Mammary epithelial cell (primary cell): ENCODE measurements at places on chromosomes 1 and 21.

GRCh38 chr1:243841507-243841906 lies 8.5 kb downstream of the AKT3 start:
- no peak for DNase-seq

GRCh38 chr1:59124166-59124565 lies 172.7 kb upstream of the FGGY start:
- DNase-seq, result no peak

- DNase-seq, result no peak
Observed at GRCh38 chr1:159207774-159208173, 3.1 kb downstream of the ACKR1 start.

DNA sequence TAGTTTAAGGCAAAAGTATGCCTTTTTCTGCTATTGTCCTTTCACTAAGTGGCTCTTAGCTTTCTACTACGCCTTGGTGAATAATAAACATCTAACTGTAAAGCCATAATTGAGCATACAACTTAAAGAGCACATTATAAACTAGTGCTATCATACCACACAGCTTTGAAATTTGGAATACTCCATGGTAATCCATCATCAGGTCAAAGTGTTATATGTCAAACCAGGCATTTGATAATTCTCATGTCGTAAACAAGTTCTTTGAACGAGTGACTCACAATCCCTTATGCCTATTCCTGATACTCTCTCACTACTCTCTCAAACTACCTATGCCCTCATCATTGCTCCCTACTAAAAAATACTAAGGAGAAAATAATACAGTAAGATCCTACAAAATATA lies 60.3 kb upstream of the FMN2 start:
- DNase-seq, result no peak

GRCh38 chr1:193014400-193014799 lies 44.8 kb downstream of the UCHL5 start:
- DNase-seq, result no peak

DNA sequence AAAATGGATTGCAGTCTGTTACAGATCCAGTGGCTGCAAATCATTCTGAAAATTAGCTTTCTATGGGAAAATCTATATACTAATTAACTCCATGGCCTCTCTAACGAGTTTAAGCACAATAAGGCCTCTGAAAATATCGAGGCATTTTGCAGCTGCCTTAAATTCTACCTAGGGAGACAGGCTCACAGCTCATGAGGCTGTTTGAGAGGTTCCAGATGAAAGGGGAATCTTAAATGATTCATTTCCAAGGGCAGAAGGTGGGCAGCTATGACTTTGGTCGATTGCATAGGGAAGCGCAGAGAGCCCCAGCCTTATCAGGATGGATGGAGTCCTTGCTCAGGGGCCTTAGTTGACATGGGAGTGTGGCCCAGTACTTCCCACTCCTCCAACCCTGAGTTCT lies 216.8 kb upstream of the POU3F1 start:
- no peak for DNase-seq

DNA sequence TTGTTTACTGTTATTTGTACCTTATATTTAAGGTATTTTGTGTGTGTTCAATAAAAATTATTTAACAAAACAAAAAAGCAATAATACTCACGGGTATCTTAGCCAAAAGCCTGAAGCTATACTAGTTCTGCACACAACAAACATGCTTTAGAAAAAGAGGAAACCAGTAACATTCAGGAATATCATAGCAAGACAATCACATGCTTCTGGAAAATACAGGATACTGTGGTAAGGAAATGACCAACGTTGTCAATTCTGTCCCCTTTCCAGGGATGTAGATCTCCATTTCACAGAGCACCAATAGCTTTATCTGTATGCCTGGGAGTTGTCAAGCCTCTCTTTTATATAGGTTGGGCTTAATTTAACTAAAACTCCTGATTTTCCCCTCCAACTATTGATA lies 288.4 kb downstream of the SMYD3 start:
- DNase-seq, result no peak

DNA sequence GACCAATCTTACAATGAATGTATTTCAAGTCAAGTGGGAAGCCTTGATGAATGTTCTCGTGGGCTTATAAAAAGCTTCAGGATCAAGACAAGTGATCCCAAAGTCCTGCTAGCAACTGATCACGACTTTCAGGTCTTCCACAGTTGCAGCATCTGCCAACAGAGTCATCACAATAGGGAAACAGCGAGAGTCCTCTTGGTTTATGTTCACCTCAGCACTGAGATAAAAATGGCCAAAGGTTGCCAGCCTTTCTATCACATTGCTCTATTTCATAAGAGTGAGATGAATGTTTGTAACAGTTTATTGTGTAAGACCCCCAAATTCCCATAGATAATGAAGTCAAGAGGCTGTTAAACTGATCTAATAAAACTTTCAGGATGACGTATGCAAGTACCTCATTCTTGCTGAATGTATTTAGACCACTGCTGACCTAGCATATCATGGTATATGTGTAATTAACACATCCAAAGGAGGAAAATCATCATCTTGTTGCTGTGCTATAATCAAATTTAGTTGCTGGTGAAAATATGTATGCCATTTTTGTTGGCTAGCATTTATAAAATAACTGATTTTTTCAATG lies 150.6 kb downstream of the TGFBR3 start:
- no peak for DNase-seq

DNA sequence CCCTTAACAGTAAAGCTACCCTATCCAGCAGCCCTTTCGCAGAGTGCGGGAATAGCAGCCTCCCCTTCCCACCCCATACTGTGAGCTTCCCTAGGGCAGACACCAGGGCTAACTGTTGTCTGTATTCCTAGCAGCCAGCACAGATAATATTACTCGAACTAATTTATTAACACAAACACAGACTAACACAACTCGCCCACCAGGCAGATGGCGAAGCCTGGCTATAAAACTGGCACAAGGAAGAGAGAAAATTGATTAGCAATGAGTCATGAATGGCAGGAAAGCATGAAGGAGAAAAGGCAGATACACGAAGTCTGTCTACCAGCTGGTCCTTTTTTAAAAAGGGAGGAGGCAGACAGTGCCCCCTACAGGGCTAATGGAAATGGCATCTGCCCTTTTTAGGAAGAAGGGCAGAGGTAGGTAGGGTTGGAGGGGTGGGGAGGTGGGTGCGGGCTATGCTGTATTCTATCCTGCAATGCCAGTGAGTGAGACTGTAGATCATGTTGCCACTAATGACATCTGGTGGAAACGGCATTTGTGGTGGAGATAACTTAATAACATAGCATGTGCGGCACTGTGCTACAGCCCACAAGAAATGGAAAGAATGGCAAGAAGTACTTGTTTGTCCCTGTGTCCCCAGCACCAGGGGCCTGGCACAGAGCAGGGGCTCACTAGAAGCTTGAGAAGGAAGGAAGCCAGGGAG lies 30.6 kb upstream of the CTPS1 start:
- DNase-seq, result peak; percentile 76

DNA sequence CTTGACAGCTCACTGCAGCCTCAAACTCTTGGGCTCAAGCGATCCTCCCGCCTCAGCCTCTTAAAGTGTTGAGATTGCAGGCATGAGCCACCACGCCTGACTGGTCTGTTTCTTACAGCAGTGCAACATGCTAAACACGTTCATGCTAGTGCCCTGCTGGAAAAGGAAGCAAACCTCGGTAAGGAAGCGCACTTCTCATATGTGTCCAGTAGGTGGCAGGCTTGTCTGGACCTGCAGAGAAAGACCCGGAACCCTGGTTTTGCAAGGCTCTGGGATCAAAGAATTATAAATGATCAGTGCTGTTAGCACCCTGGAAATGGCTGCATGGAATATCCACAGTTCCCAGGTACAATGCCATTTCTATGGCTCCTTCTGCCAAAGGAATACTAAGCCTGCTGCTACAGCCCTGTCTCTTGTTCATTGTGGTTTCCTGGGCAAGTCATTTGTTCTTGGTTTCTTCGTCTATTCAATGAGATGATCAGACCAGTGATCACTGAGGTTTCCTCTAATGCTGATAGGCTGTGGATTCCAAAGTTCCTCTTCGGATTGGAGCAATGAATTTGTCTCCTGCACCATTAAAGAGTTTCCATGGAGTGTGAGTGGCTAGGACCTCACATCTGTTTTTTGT lies 15.9 kb downstream of the RNU5D-1 start:
- peak; percentile 66 for DNase-seq

DNA sequence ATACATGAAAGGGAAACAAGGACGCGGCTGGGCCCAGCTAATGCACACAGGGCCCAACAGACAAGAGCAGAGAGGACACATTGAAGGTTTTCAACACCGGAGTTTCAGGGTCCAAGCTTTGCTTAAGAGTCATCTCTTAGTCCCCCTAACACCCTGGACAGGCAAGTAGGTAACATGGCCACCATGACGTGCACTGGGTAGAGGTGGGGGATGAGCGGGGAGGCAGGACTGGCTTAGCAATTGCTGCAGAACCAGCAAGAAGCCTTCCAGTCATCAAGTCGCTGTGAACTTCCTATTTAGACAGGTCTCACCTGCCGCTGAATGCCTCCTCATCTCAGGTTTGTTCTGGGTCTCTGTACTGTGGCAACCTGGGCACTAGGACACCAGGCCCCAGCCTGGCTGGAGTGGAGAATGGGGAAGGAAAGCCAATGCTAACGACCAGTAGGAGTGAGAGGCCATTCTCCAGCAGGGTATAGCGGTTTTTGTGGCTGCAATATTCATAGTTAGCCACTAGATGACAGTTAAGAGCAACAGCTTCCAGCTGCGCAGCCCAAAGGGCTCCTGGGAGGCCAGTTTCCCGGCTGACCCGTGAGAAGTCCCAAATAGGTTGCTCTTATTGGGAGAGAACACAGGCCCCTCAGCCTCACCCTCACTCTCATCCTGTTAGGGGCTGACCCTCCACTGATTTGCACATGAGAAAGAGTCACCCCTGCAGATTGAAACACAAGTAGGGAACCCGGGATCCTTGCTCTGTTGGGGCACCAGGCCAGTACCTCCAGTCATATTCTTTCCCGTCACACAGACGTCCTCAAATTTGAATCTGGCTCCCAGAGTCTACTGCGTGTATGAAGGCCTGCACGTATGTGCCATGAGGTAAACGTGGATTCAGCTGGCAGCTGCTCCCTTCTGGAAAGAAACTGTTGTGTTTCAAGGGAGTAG lies 6.0 kb upstream of the PIGC start:
- peak; percentile 27 for DNase-seq

GRCh38 chr1:109497449-109498160 lies 3.7 kb downstream of the CYB561D1 start:
- no peak for DNase-seq

GRCh38 chr1:228149406-228150119 lies at the start of gene GJC2:
TSS of gene GJC2 (plus strand) at chr1:228149930. CDS start at chr1:228157759, 7,829 bp downstream.
- no peak for DNase-seq

- no peak for DNase-seq
Observed at GRCh38 chr1:92571578-92571977, 84.9 kb upstream of the GFI1 start.

- DNase-seq, result peak; percentile 52
Observed at GRCh38 chr1:46527474-46528296, 23.8 kb downstream of the KNCN start.

DNA sequence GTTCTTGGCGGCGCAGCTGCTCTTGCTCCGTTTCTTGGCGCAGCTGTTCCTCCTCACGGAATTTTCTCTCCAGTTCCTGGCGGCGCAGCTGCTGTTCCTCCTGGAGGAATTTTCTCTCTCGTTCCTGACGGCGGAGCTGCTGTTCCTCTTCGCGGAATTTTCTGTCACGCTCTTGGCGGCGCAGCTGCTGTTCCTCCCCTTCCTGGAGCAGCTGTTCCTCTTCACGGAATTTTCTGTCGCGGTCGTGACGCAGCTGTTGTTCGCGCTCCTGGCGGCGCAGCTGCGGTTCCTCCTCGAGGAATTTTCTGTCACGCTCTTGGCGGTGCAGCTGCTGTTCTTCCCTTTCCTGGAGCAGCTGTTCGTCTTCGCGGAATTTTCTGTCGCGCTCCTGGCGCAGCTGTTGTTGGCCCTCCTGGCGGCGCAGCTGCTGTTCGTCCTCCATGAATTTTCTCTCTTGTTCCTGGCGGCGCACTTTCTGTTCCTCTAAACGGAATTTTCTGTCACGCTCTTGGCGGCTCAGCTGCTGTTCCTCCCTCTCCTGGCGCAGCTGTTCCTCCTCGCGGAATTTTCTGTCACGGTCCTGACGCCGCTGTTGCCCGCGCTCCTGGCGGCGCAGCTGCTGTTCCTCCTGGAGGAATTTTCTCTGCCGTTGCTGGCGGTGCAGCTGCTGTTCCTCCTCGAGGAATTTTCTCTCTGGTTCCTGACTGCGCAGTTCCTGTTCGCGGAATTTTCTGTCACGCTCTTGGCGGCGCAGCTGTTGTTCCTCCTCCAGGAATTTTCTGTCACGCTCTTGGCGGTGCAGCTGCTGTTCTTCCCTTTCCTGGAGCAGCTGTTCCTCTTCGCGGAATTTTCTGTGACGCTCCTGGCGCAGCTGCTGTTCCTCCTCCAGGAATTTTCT lies 7.0 kb downstream of the TCHH start:
- no peak for DNase-seq

DNA sequence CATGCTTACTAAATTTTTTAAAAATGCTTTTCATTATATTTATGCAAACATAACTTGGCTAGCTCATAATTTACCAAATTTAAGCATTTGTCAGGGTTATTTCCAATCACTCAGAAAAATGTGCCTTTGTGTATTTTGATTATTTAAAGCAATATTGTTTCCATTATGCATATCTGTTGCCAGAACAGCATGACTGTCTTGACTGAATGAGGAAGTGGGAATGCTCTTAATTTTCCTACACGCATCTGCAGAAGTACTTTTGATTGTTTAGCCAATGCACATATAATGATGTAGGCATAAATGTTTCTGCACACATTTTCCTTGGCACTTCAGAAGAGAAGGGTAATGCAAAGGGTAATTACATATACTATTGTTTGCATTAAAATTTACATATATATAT lies 92.5 kb upstream of the ADGRL2 start:
- no peak for DNase-seq

- DNase-seq, result no peak
Observed at GRCh38 chr1:235409042-235409820, 42.0 kb downstream of the TBCE start.

DNA sequence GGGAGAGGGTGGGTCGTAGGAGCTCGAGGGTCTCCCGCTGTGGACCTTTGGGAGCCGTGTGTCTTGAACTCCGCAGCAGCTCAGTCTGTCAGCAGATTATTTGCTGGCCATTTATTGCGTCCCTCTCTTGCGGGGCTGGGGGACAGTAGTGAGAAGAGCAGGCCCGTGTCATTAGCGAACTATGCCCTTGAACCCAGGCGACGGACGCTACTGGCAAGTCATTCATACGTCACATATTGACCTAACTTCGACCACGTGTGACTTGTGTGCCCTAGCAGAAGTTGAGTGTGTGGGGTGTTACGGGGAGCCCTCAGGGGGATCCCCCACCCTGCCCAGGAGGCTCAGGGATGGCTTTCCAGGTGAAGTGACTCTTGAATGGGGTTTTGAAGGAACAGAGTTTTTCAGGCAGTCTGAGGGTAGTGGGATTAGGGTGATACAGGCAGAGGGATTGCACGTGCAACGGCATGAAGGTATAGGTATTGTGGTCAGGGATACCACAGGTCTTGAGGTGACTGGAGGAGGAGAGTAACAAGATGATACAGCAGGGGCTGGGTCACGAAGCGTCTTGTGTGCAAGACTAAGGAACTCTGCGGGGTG lies 13.0 kb downstream of the RCC1 start:
- DNase-seq, result peak; percentile 48
